Sigmoid colon (tissue), 7 donors: ENCODE measurements at places on chromosomes 13 and 19. TPM values are rescaled to one million over a fixed set of nuclear protein-coding genes. Genes with fewer than 3 reads are reported as not detected.
A peak's percentile ranks its signal among the peaks of the same experiment; 100 is the strongest.

The ACER1 gene
- not detected for total RNA-seq

The TRPC4 gene
- 10.8 TPM for total RNA-seq

The LGI4 gene
- 29.0 TPM for total RNA-seq

The CYSLTR2 gene
- total RNA-seq, result 0.82 TPM

The LENG9 gene
- 3.2 TPM for total RNA-seq

DNA sequence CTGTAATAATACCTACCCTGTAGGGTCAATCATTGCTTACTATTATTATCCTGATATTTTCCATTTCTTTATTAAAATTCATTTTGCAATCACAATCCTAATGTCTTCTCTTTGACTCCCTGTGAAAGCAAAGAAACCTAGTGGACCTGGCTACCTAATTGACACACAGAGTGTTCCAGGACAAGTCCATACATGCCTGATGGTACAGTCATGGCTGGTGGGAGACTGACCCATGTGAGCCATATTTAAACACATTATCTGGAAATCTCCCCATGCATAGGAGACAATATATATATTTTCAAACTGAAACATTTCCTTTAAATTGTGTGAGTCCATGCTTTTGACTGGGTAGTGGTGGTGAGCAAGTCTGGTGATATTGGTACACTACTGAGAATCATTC lies 230.6 kb upstream of the DACH1 start:
- DNase-seq, result no peak

GRCh38 chr19:10305139-10305806 lies 4.3 kb downstream of the ZGLP1 start:
- no peak for DNase-seq

DNA sequence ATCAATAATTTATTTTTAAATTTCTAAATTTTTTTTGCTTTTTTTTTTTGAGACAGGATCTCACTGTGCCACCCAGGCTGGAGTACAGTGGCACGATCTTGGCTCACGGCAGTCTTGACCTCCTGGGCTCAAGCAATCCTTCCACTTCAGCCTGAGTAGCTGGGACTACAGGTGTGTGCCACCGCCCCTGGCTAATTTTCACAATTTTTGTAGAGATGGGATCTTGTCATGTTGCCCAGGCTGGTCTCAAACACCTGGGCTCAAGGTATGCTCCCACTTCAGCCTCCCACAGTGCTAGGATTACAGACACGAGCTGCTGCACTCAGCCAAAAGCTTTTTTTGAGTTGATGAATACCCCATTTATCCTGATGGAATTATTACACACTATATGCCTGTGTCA lies 50.8 kb downstream of the DPY19L3 start:
- no peak for DNase-seq

- no peak for DNase-seq
Measured at GRCh38 chr19:10422846-10423245, 2.5 kb downstream of the PDE4A start.

- DNase-seq, result peak; percentile 89
Measured at GRCh38 chr19:41263042-41263849, 926 bp upstream of the HNRNPUL1 start.

GRCh38 chr13:103716718-103717117 lies 650.5 kb upstream of the SLC10A2 start:
- no peak for DNase-seq

DNA sequence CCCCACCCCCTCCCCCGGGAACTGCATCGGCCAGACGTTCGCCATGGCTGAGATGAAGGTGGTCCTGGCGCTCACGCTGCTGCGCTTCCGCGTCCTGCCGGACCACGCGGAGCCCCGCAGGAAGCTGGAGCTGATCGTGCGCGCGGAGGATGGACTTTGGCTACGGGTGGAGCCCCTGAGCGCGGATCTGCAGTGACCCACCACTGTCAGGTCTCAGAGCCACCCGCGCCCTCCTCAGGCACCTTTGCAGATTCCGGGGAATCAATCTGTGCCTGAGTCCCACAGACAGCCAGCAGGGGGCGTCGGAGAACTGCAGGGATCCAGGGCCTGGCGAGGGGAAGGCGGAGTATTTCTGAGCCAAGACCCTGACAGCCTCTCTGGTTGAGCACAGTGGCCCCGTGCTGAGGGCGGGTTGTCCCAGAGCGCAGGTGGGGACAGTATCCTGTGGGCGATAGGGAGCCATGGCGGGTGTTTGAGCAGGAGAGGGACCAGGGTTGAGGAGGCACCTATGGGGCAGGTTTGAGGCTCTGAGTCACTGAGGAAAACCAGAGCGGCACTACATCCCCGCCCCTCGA lies 30.4 kb upstream of the CYP4F8 start:
- peak; percentile 77 for DNase-seq

- DNase-seq, result no peak
Measured at GRCh38 chr13:92805766-92806165, 420.8 kb upstream of the GPC6 start.
